CD4-positive, alpha-beta T cell treated with Interleukin-21 for 1 hour (primary cell): ENCODE measurements at places on chromosomes 16 and 17.
A peak's percentile ranks its signal among the peaks of the same experiment; 100 is the strongest.

GRCh38 chr16:761625-762513 lies 1.3 kb downstream of the MSLN start:
- no peak for DNase-seq

- no peak for DNase-seq
Observed at GRCh38 chr17:49955157-49955556, 13.8 kb upstream of the DLX4 start.

DNA sequence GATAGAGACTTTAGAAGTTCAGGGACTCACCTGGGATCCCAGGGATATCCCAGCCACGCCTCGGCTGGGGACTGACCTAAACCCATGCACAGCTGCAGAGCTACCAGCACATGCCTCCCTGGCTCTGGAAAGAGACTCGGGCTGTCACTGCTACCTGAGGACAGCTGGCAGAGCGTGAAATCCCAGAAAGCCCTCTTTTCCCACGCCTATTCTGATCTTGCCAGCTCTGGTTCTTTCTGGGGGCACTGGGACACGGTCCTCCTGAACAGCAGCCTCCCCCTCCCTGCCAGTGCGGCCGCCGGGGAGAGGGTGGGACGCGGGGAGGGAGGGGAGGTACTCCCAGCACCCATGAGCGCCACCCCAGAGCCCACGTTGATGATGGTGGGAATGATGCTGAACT lies 10.8 kb downstream of the P2RX5 start:
- DNase-seq, result no peak

GRCh38 chr16:35203636-35204035 lies 1744.2 kb downstream of the TP53TG3F start:
- DNase-seq, result no peak

DNA sequence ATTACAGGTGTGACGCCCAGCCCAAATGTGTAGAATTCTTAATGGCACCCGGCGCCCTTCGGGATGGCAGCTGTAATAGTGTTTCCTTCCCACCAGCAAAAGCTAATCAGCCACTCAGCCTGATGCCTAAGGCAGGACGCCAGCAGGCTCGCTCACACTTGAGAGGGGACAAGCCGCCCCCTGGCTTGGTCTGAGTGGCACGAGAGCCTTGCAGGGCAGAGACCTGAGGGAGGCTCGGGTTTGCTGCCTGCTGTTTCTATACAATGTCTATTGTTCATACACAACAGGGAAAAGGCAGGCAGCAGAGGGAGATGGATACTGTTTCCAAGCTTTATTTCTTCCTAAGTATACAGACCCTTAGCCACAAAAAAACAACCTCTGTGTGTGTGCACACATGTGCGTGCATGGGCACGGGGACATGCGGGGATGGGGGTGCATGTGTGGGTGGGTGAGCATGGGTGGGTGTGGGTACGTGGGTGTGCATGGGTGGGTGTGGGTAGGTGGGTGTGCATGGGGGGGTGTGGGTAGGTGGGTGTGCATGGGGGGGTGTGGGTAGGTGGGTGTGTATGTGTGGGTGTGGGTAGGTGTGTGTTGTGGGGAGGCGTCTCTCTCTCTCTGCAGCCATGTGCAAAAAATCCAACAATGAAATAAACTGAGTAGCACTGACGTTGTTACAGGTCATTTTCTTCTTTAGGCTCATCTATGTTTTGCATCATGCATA lies 10.0 kb downstream of the SLC38A8 start:
- DNase-seq, result no peak

DNA sequence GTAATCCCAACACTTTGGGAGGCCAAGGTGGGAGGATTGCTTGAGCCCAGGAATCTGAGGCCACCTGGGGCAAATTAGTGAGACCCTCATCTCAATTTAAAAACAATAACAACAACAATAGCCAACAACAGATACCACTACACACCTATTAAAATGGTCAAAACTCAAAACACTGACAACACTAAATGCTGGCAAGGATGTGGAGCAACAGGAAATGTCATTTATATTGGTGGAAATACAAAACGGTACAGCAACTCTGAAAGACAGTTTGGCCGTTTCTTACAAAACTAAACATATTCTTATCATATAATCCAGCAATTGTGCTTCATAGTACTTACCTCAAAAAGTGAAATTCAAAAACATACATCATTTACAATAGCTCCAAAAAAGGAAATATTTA lies 57.7 kb downstream of the DNAH3 start:
- no peak for DNase-seq

- DNase-seq, result no peak
Observed at GRCh38 chr17:76544546-76545365, 4.9 kb downstream of the PRCD start.

DNA sequence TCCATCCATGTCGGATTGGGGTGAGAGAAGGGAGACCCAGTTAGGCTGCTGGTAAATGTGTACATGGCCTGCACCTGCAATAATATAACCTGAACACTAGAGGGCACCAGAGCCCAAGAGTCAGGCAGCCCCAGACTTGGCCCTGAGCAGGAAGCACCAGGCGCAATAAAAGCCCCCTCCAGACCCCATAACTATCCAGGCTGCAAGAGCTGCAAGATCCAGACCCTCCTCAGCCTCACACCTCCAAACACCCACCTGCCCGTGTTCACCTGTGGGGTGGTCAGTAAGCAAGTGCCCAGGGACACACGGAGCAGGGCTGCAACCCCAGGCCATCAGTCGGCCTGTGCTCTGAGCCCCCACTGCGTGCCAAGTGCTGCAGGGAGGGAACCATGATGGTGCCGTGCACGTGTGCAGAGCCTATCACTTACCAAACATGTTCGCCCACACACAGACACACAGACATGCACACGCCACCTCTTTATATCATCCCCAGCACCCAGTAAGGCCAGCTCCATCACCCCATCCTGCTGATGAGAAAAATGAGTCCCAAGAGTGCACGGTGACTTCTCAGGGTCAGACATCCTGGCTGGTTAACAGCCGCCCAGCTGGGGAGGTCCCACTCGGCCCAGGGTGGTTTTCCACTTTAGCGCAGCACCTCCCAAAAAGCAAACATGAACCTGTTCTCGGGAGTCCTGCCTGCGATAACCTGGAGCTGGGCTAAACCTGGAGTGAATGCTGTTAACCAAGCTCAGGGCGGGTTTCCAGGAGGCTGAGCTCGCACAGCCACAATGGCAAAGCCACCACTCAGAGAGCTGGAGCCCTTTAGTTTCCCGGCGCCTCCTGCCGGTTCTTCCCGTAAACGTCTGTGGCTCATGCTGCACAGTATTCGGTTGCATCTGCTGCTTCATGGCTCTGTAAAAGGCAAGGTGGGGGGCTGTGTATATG lies 439.8 kb downstream of the SOX9 start:
- DNase-seq, result peak; percentile 50

GRCh38 chr17:27494192-27495091 lies 38.2 kb downstream of the KSR1 start:
- DNase-seq, result no peak

DNA sequence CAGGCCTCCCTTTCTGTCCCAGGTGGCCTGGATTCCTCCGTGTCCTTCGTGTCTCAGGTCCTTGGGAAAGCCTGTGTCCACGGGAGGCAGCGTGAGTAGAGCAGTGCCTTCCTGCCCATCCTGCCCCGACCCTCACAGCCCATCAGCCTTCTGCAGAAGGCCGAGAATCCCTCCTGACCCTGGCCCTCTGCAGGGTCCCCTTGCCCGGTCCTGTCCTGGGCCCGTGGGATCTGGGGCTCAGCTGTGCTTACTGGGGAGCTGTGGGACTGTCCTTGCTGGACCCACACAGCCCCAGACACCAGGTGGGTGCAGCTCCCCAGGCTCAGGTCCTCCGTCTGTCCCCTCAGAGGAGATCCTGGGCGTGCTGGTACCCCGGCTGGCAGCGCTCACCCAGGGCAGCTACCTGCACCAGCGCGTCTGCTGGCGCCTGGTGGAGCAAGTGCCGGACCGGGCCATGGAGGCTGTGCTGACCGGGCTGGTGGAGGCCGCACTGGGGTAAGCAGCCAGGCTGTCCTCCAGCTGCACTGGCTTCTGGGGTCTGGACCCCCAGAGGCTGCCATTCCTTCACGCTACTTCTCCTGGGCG lies 3.9 kb downstream of the TELO2 start:
- DNase-seq, result no peak

GRCh38 chr17:46796524-46796923 lies 22.0 kb downstream of the WNT3 start:
- no peak for DNase-seq

DNA sequence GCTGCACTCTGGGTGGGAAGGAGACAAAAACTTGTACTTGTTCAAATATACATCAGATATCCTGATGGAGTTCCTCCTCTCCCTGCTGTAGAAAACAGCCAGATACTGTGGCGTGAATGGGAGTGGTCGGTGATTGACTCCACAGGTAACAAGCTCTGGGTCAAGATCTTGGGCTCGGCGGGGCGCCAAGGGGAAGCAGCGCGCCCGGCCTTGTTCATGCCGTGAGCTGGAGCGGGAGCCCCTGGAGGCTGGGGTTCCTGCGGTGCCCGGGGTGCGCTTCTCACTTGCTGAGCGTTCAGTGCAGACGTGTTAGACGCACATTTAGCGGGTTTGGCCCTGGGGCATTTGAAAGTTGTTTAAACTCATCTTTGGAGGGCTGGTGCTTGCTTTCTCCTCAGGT lies 44.4 kb downstream of the BANP start:
- no peak for DNase-seq

- no peak for DNase-seq
Observed at GRCh38 chr17:79005063-79005861, 4.3 kb downstream of the CANT1 start.

DNA sequence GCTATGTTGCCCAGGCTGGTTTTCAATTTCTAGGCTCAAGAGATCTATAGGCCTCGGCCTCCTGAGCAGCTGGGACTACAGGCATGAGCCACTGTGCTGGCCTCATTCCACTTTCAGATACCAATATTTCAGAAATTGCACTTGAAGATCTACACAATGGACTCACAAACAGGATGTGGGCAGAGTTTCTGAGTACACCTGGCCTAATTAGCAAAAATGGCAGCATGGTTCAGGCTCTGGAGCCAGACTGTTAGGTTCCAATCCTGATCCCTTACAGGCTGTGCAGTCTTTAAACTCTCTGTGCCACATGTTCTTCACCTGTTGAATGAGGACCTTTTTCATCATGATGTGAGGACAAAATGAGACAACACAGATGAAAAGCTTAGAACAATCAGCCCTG lies 32.2 kb downstream of the RNF157 start:
- DNase-seq, result peak; percentile 41

- DNase-seq, result no peak
Observed at GRCh38 chr17:47295037-47295873, 28.5 kb upstream of the EFCAB13 start.

DNA sequence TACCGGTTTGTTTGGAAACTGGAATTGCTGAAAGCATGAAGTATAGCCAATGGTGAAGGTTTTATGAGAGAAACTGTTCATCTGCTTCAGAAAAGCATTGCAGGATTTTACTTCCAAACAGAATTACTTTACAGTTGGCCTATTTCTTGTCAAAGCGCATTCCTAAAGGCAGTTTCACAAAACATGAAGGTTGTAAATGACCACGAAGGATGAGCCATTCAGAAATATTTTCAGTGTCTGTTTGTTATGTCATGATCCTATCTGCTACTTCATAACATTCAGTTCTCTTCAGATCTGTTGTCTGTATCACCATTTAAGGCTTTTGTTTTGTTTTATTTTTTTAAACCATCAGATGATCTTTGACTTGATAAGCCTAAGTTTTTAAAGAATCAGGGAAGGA lies 45.7 kb downstream of the AATF start:
- no peak for DNase-seq

DNA sequence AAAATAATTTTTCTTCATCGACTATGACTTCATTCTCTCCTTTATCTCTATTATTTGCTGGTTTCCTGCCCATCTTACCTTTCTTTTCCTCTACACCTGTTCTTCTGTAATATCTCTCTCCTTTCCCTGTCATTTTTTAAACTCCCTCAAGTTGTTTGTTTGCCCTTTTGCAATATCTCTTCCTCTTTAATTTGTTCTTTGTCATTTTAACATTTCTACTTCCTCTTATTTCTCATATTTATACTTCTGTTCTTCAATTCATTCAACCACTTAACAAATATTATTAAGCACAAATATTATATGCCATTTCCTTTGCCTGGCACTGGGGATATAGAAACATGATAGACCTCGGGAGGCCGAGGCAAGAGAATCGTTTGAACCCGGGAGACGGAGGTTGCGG lies 22.6 kb downstream of the MAP3K3 start:
- DNase-seq, result no peak

DNA sequence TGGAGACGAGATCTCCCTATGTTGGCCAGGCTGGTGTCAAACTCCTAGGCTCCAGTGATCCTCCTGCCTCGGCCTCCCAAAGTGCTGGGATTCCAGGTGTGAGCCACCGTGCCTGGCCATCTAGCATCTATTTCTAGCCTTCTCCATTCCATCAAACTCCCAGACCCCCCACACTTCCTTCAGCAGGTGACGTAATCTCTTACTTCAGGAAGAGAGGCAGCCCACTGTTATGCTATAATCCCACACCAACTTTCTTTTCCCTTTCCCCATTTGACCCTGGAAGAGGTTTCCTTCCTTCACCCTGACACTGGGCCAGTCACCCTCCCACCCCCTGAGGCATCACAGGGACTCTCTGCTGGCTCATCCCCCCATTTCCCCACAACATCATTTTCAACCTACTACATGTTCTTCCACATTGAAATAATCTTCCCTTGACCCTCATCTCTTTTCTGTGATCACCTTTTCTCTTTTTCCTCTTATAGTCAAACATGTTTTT lies 7.6 kb downstream of the ITGA2B start:
- no peak for DNase-seq

GRCh38 chr16:81472391-81472790 lies 27.8 kb downstream of the CMIP start:
- DNase-seq, result no peak

DNA sequence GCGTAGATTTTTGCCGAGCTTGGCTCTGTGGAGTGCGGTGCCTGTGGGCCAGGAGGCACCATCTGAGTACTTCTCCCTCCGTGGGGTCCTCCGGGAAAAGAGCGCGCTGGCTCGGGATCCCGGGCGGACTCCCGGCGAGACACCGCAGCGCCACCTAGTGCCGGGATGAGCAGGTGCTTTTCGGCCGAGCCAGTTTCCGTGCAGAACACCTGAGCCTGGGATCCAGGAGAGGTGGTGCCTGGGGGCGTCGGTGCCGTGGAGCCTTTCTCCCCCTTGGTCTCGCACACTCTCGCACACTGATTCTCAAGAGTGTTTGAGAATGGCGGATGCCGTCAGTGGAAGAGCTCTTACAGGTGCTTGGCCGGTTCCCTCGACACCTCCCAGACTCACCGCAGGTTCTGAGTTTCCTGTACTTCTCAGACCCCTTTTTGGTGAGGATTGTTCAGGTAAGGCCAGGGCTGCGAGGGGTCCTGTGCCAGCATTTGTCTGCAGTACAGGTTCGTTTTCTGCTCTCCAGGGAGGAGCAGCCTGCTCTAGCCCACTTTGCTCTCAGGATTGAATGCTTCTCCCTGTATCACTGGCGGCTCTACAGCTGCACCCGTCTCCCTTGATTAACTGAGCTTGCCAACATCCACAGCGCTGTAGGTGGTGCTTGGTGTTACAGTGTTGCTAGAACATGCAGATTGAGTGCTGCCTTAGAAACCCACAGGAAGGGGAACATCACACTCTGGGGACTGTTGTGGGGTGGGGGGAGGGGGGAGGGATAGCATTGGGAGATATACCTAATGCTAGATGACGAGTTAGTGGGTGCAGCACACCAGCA lies 23.3 kb downstream of the TBCD start:
- DNase-seq, result peak; percentile 41

GRCh38 chr16:83701494-83701893 lies 106.3 kb upstream of the HSBP1 start:
- no peak for DNase-seq
